ENCODE measurements at places on chromosomes 1 and 21. TPM values are rescaled to one million over a fixed set of nuclear protein-coding genes. Genes with fewer than 3 reads are reported as not detected.

GRCh38 chr1:15833069-15833679 is 14.3 kb upstream of the SPEN start:
- peak; percentile 54 for DNase-seq

SWT1 gene
- total RNA-seq = 3.9 TPM

DNA sequence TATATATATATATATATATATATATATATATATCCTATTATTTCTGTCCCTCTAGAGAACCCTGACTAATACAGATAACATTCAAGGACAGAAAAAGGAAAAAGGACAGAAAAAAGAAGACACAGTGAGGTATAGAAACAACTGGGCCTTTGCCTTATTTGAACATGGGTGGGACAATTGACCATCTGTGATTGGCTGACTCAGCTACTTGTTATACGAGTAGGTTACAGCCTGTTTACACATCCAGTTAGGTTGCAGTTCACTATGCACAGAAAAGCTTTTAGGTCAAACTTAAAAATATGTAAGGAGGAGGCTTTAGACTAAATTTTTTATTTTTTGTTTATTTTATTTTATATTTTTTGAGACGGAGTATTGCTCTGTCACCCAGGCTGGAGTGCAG is 39.8 kb upstream of the RGS8 start:
- no peak for DNase-seq

DNA sequence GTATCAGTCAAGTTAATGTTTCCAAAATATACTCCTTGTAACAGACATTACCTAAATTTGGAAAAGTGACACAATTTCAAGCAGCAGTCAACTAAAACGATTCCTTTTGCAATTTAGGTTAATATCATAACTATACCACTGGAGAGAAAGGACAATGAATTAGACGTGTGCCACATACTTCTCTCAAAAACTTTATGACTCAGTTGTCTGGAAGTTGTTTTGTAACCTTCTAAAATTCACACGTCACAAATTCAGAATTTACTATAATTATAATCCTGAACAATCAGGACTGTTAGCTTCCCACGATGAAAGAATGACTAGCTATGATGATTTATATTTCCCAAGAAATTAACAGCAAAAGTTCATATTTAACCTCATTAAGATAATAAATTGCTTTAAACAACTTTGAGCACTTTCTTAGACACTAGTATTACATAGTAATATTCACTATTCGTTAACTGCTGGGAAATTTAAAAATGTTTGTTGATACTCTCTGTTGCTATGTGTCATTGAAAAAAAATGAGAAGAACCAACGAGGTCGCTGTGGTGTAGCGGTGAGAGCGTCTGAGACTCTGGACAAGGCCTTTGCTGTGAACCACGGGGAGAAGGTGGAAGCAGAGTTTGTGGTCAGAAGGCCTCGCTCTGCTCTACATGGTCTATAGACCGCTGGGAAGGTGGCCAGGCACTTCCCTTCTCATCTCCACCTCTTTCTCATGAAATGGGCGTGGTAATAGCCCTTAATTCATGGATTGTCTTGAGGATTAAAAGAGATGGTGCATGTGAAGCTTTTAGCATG is 27.9 kb upstream of the BATF3 start:
- no peak for DNase-seq

GRCh38 chr1:213274140-213274539 is 223.1 kb downstream of the RPS6KC1 start:
- DNase-seq = no peak

DNA sequence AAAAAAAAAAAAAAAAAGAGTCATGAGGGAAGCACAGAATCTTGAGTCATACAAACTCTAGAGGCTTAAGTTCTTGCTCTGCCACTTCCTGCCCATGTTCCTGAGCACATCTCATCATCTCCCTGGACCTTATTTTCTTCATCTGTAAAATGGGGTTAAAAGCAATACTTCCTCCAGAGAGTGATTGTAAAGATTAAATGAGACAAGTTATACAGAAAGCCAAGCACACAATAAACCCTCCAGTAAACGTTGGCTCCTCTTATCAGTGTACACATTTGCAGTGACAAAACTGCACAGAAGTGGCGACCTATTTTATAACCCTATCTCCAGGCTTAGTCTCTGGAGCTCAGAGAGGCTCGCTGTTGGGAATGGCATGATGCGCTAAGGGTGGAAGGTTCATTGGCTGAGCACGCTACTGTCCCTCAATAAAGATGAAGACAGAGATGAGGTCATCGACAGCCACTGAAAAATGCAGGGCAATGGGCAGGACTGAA is 82.1 kb downstream of the RRAGC start:
- no peak for DNase-seq

DNA sequence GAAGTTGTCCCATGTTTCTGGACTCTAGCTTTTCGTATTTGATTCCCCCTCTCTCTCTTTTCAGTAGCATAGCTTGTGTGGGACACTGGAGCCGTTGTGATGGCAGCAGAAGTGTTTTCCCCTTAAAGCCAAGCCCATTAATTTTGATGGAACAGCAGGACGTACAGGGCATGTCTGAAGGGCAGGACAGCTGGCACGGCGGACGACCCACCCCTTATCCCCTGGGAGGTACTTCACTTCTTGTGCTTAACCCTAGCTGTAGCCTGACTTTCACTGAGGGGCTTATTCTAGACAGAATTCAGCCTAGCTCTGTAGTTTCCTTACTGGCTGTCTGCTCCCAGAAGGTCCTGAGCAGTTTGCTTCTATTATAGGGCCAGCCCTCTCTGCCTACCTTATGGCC is 8.6 kb upstream of the PPFIA4 start:
- DNase-seq = no peak

DNA sequence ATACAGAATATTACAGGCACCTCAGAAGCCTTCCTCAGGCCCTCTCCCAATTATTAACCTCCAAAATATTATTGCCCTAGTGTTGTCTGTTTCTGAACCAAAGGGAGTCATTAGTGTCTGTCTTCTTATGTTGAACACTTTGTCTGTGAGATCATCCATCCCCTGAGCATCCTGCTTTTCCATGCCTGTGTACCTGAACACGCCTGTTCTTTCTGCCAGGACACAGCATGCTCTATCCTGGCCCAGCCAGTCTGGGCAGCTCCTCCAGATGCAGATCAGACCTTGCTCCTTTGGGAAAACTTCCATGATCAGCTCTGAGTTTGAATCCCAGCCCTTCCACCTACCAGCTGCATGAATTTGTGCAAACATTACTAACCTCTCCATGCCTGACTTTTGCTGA is 11.0 kb upstream of the CDC42 start:
- no peak for DNase-seq

- no peak for DNase-seq
Measured at GRCh38 chr1:232218955-232219865, 410.7 kb downstream of the SIPA1L2 start.

SMIM11 gene
- 13.0 TPM for total RNA-seq

DNA sequence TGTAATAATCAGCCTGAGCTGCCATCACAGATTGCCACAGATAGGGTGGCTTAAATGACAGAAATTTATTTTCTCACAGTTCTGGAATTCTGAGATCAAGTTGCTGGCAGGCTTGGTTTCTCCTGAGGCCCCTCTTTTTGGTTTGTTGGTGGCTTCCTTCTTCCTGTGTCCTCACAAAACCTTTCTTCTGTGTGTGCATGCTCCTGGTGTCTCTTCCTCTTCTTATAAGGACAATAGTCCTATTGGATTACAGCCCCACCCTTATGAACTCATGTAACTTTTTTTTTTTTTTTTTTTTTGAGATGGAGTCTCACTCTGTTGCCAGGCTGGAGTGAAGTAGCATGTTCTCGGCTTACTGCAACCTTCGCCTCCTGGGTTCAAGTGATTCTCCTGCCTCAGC is 41.0 kb upstream of the F3 start:
- no peak for DNase-seq

TSTD1 gene
- 81.7 TPM for total RNA-seq

DNA sequence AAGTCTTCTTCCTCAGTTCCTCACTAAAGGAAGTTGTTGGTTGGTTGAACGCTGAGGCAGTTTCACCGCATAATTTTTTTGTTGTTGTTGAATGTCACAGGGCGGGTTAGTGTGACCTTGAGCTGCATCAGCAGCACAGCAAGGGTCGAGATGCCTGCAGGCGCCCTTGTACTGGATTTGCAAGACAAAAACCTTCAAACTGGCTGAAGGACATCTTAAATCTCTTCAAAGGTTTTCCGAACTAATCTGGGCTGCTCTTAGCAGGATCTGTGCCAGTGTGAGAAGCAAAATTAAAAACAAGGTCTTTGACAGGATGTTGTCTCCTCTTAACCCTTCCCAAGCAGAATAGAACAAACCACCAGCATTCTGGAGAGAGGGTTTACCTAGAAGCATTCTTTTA is 59.4 kb downstream of the NRIP1 start:
- DNase-seq = peak; percentile 44

GRCh38 chr1:88678405-88678804 is 5.7 kb upstream of the PKN2 start:
- no peak for DNase-seq

- peak; percentile 62 for DNase-seq
Measured at GRCh38 chr1:154626456-154627256, 18.7 kb upstream of the ADAR start.

DNA sequence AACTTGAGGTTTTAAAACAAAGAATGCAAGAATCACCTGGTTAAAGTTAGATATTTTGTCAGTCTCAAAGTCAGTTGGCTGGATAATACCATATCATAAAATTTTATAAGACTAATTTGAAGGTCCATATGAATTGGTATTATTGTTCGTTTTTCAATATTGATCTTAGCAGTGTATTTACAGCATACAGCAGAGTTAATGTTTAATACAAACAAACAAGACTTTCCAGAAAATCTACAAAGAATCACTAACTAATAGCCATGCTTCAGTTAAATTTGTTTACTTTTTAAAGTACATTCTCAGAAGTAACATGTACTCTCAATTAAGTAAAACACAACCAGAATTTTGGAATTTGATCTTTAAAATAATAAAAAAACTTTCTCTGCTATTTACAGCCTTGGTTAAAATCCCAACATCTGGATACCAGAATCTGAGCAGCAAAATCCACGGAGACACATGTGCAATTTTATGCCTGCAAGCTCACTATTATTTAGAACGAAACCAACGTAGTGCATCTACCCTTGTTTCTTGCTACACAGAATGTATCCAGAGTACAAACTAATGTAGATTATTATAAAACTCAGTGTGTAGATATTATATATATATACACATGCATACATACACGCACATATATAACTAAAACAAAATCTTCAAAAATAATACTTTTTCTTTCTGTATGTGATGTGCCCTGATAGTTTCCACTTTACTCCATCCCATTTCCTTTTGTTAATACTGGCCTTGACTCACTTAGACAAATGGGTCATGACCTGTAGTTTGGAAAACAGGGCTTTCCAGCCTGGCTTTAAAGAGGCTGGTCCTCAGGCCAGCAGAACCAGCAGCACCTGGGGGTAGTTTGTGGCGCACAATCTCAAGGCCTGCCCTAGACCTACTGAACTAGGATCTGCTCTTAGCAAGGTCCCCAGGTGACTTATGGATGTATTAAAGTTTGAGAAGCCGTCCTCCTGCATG is 63.6 kb upstream of the ERG start:
- no peak for DNase-seq

GRCh38 chr1:1360506-1361169 is 2.3 kb upstream of the MXRA8 start:
- no peak for DNase-seq

DNA sequence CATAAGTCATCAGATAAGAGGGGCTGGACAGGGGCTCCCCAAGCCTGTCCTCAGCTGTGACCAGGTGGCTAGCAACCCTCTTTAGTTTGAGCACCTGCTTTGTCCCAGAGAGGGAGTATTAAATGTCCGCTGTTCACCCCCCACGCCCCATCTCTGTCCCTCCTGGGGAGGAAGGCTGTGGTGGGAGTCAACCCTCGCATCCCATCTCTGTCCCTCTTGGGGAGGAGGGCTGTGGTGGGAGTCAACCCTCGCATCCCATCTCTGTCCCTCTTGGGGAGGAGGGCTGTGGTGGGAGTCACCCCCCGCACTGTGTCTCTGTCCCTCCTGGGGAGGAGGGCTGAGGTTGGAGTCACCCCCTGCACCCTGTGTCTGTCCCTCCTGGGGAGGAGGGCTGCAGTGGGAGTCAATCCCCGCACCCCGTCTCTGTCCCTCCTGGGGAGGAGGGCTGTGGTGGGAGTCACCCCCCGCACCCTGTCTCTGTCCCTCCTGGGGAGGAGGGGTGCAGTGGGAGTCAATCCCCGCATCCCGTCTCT is 72.6 kb upstream of the ABCG1 start:
- no peak for DNase-seq

DNA sequence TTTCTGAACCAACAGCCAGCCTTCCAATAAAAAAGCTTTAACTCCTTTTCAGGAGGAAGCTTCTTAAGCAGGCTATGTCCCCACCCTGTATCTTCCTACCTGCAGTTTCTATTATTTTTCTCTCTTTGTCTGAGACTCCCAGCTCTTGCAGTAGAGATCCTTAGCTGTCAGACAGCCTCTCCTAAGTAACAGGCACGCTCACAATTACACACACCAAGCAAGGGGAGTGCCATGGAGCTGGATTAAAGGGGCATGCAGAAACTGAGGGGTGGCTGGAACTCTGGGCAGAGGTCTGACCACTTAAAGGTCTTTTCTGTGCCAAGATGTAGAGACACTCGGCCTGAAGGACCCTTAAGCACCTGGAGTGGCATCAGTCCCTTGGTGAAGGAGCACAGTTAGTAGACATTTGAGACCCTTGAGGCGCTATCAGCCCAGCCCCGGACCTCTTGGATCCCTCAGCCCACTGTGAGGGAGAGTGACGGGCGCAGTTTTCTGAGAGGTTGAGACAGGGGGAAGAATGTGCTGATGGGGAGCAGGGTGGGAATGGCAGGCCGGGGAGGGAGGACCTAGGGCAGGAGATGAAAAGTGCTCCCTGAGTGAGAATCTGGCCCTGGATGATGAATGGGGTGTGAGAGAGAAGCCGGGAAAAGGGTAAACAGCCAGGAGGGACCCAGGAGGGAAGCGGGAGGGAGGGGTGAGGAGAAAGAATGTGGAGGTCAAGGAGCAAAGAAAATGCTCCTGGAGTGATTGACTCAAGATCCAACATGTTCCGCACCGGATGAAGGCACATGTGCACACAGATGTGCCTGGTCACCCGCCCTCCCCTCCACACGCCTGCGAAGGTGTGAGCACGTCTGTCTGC is 13.3 kb downstream of the PLXNA2 start:
- no peak for DNase-seq

GRCh38 chr1:220045356-220046051 is 801 bp downstream of the EPRS1 start:
- no peak for DNase-seq

GRCh38 chr1:8239306-8240023 is 78.4 kb upstream of the SLC45A1 start:
- no peak for DNase-seq

AVPR1B gene
- not detected for total RNA-seq

- DNase-seq = no peak
Measured at GRCh38 chr1:25568834-25569596, 25.6 kb downstream of the LDLRAP1 start.

DNA sequence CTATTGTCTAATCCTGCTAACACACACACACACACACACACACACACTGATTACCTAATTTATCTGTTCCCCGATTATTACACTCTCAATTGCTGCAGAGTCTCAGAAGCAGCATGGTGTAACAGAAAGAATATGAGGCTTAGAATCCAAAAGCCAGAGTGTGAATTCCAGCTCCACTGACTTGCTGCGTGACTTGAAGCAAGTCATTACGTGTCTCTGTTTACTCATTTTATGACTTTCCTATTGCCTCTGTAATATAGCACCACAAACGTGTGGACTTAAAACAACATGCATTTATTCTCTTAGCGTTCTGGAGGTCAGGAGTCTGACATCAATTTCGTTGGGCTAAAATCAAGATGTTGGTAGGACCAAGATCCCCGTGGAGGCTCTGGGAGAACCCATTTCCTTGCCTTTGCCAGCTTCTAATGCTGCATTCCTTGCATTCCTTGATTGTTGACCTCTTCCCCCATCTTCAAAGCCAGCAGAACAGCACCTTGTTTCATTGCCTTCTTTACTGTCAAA is 55.9 kb upstream of the ATP5PO start:
- DNase-seq = no peak
